ENCODE measurements at places on chromosomes 7 and 10.

DNA sequence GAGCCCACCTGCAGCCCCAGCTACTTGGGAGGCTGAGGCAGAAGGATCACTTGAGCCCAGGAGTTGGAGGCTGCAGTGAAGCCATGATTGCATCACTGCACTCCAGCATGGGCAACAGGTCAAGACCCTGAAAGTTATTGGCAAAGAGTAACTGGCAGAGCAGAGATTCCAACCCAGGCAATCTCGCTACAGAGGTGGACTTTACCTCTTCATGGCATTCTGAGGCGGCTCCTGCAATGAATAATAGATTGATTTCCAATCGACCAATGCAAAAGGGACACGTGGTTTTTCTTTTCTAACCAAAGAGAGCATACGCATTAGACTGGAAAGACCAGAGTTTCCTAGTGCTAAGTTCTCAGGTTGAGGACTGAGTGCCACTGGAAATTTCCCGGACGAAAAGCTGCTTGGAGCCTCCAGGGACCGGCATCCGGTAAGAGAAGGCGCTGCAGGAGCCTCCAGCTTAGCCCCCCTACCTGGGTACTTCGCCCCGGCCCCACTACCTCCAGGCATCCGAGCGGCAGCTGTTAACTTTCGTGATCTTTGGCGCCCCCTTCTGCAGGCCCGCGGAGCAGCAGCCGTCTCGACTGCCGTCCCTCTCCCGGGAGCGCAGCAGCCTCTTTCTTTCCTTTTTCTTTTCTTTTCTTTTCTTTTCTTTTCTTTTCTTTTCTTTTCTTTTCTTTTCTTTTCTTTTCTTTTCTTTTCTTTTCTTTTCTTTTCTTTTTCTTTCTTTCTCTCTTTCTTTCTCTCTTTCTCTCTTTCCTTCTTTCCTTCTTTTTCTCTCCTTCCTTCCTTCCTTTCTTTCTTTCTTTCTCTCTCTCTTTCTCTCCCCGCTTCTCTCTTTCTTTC, 4.1 kb downstream of the MBLAC1 start:
- peak; percentile 70 for DNase-seq

DNA sequence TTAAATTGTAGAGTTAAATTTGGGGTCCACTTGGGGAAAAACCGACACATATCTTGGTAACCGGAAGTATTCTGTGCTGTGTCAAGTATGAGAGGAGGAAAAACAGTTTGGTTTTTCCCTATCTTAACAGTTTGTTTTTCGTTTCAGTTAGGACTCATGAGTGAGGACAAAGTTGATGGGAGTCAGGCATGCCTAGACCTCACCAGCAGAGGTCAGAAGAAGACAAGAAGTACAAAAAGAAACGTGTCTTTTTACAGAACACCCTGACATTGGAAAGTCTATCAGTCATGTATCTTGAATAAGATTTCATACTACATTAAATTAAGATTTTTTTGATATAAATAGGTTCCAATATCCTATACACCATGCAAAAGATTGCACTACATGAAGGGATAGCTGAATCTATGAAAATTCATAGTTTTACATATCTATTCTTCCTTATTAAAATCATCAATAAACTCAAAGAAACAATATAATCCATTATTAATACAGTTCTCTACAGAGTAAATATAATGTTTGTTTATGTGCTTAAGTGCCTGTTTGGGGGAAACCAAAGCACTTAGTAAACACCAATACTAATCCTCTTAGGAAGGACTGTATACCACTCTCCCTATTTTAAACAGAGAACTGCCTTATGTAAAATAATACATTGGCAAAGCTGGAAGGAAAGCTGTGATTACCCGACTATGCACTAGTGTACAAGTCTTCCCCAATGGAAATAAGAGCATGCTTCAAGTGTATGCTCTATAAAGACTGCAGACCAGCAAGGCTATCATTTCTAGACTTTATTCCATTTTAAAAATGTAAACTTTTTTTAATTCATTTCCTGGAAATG, 95.6 kb downstream of the USP6NL start:
- no peak for DNase-seq

DNA sequence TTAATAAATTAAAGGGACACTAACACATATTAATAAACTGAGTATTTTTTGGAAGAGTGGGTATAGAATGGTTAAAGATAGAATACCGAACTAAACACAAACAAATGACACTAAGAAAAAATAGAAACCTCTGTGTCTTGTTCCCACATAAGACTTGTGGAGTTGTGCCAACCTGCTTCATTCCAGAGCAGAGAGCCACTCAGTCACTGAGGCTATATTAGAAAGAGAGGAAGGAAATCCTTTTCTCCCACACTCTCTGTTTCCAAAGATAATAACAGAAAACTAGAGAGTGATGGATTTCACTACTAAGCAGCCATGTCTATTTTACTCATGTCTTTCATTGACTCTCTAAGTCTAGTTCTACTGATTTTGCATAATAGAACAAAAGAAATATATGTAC, 26.0 kb downstream of the CTNNA3 start:
- no peak for DNase-seq

DNA sequence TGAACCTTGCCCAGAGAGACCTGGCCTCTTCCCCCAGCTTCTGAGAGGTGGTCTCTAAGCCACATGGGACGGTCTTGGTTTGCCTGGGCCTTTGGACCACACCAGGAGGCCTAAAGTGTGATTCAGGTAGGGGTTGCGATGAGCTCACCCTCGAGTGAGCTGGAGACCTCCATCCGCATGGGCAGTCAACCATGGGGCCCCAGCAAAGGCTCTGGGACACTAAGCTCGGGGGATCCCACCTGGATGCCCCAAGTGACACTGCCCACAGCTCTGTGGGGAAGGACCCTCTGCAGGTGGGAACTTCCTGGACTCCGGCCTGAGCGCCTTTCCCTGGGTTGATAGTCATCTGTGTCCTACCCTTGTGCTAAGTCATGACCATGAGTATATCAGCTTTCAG, 57.1 kb upstream of the FAM20C start:
- DNase-seq: no peak

DNA sequence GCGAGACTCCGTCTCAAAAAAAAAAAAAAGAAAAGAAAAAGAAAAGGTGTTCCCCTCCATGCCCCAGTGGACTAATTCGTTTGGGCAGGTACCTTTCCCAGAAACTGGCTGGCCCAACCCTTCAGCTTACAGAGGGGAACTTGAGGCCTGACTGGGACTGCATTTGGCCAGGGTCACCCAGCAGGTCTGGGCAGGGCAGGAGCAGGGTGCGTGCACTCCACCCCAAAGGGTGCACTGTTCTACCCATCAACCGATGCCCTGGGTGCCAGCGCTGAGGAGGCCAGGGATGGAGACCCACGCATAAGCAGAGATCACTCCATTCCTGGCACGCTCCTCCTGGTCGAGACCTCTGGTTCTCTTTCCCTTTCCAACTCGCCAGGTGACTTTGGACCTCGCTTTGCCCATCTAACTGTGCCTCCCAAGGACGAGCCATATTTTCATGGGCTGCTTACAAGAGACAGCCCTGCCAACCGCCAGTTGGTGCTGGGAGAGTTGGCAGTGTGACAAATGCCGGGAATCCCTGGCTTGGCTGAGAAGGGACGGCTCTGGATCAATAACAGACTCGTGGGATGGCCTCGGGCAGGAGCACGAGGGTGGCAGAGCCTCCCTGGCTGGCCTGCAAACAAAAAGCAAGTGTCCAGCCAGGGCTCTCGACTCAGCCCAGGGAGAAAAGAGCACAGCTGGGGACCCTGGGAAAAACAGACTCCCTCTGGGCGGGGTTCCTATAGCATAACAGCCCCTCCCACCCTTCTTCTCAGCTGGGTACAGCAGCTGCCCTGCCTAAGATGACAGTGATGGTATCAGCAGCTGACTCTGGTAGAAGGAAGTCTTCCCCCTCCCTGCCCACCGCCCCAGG, 7.9 kb downstream of the HSPB1 start:
- no peak for DNase-seq

DNA sequence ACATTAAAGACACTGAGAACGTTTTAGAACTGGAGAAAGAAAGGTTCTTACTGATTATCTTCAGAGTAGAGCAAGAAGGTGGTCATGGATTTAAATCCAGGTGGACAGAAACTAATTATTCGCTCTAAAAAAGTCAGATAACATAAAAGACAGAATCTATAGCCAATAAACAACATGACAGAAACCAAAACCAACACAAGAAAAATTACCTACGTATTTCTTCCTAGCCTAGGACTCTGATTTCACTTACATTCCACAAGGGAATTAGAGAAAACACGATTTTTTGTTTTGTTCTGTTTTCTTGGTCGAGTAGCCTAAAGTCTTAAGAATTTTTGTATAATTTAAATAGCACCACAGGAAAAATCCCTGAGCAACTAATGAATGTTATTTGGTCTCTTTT, 15.1 kb downstream of the CPA1 start:
- DNase-seq: no peak

GRCh38 chr7:42068554-42069280, 168.3 kb downstream of the GLI3 start:
- DNase-seq: peak; percentile 46

DNA sequence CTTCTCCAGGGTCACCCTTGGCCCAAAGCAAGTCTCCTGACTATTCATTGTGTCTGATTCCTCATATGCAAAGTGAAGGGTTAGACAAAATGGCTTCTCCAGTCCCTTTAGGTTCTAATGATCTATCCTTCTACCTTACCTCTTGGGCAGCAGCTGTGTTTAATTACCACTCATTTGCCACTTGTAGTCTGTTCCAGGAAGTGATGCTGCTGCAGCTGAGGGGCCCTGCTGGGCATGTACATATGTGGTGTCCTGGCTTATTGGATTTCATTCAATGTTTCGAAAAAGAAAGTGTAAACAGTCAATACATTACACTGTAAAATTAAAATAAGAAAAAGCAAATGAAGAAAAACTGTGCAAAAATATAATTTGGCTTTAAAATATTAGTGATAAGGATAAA, 36.6 kb downstream of the SCIN start:
- DNase-seq: no peak

GRCh38 chr10:79139124-79139835, 70.5 kb downstream of the ZMIZ1 start:
- DNase-seq: peak; percentile 67

- DNase-seq: no peak
These were observed 31.9 kb upstream of the AGBL3 start for GRCh38 chr7:134954197-134955082.

DNA sequence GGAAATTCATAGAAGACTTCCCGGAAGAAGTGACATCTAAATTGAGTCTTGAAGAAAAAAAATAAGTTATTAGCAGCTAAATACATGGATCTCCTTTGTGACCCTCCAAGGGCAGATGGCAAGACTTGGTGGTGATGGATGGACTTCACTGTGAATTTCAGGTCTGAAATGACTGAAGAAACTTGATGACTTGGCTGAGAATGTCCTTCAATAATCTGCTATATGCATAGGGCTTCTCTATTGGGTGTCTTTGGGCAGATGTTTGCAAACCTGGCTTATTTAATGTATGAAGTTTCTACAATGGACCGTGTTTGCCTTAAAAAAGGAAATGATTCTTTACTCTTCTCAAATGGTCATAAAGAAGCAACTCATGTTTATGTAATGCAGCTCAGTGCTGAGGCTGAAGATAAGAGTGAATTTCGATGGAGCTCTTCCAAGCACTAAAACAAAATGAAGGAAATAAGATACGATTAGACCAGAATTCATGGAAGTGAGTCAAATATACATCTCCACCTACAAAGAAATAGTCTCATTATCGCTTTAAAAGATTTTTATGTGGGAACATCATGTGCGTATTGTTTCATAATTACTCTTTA, 116.6 kb upstream of the WDR11 start:
- no peak for DNase-seq

DNA sequence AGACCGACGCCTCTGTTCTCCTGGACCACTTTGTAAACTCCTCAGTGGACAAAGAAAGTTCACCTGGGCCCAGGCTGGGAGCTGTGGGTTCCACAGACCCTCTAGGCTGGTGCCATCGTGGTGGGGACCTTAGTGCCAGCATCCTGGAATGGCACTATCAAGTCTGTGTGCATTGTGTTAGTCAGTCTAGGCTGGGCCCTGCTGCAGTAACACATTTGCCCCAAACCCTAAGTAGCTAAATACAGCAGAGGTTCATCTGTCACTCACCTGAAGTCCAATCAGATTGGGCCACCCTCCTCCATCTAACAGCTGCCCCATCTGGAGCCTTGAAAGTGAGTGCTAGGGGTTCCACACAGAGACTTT, 110.8 kb downstream of the RGS10 start:
- no peak for DNase-seq

- no peak for DNase-seq
These were observed 232.9 kb upstream of the NPY start for GRCh38 chr7:24050991-24051560.

- no peak for DNase-seq
These were observed 327.7 kb downstream of the CXCL12 start for GRCh38 chr10:44056967-44057805.

- no peak for DNase-seq
These were observed 70.0 kb downstream of the ATRNL1 start for GRCh38 chr10:115163129-115163528.

DNA sequence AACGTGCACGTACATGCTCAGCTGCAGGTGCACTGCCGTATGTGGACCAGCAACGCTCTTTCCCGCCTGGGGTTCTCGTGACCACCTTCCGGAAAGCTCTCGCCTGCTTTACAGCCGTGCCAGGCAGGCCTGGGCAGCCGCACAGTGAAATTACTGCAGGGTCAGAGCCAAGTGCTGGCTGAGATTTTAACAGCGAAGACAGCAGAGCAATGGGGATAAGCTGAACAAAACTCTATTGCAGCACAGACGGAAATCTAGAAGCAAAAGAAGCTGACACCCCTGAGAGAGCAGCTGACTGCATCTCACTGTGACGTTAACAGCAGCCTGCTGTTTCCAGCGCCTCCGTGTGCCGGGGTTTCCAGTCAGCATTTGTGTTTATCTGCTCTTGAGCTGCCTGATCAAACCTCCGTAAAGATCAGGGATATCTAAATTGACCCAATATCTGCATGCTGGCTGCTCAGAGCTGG, 179.0 kb downstream of the DIP2C start:
- no peak for DNase-seq

DNA sequence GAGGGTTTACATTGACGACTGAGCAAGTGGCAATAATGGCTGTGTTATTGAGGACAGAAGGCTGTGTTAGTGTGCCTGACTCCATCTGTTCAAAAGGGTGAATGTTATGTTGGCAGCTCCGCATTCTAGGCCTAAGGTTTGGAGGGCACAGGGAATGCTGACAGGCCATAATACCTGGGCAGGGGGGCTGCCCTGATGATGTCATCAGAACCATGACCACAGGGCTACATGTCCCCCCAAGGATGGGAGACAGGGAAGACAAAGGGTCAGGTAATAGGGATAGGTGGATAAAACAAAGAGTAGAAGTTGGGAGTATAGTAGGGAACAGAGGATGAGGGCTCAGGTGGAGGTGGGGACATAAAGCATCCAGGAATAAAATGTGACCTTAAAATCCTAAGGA, 1.8 kb upstream of the PPP3CB start:
- DNase-seq: no peak

GRCh38 chr7:91674470-91674869, 206.0 kb downstream of the MTERF1 start:
- DNase-seq: no peak

DNA sequence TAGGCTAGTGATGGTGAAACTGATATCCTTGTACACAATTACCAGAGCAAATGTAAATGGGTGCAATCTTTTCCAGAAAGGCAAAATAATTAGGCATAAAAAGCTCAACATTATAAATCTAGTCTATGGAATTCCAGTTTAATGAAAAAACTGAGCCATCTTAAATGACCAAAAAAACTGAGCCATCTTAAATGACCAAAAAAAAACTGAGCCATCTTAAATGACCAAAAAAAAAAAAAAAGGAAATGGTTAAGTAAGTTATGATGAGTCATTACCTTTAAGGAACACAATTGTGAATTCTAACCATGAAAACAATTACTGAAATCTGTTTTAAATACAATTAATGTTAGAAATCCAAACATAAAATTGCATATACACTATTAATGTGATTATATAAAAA, 25.3 kb downstream of the USP6NL start:
- DNase-seq: no peak
